H4 (cell line): ENCODE measurements at places on chromosomes 4 and X. TPM values are rescaled to one million over a fixed set of nuclear protein-coding genes. Genes with fewer than 3 reads are reported as not detected.

- no peak for DNase-seq
These were observed 58.3 kb downstream of the PCGF3 start for GRCh38 chr4:763922-764321.

GRCh38 chrX:276581-277201 is 4.5 kb upstream of the PLCXD1 start:
- DNase-seq = no peak

The ZNF827 gene
- total RNA-seq = 5.2 and 6.7 TPM in 2 replicates

The SGCB gene
- total RNA-seq = 12.4 and 13.4 TPM in 2 replicates

The DCAF4L1 gene
- total RNA-seq = 0.14 TPM in 1 of 2 replicates, not detected in the other
